ENCODE measurements at places on chromosomes 1 and 21.
A peak's percentile ranks its signal among the peaks of the same experiment; 100 is the strongest.

DNA sequence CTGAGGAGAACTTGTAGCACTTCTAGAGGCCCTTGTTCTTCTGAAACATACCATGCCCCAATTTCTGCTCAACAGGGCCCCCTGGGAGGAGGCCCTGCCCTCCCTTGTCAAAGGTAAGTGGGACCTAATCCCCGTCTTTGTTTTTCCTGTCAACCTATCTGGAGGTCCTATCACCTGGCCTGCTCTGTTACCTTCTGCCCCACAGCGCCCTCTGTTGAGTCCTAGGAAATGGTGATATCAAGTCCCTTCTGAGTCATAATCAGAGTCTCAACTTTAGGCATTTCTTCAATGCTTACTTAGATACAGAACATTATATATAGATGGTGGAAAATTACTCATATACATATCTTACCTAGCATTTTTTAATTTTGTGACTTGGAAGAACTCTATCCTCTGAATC is 28.2 kb upstream of the FCRL4 start:
- peak; percentile 5 for DNase-seq

- no peak for DNase-seq
Measured at GRCh38 chr1:31633117-31633516, 11.6 kb downstream of the PEF1 start.

- DNase-seq: no peak
Measured at GRCh38 chr21:31405604-31406003, 61.5 kb upstream of the TIAM1 start.

DNA sequence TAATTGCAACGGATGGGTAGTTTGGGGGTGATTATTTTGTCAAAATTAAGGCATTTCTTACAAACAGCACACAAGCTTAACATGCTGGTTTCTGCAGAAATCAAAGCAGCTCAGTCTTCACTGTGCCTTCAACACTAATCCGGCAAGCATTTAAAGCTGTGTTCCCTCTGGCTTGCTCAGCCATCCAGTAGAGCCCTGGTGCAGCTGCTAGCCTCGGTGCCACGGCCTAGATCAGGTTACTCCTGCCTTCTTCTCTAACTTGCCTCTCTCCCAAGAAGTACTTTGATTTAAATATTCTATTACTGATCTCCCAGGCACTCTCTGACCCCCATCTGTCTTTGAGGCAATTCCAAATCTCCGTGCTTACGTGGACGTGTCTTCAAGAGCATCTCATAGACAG is 85.6 kb downstream of the GREM2 start:
- no peak for DNase-seq

DNA sequence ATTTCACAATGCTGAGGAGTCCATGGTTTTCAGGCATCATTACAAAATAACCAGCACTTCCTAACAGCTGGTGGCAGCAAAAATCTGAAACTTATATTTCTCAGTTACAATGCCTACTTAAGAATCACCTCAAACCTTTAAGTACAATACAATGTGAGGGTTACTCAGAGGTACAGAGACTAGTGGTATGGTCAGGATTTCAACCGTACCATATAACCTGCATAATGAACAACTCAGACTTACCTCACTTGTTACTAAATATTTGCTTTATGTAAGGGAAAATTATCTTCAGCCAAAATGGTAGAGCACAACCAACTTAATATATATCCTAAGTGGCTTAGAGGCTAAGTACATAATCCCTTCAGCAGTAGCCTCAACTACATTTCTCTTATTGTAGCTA is 344.5 kb downstream of the SMYD3 start:
- DNase-seq: no peak
